ENCODE measurements at places on chromosomes 5 and 9.
A peak's percentile ranks its signal among the peaks of the same experiment; 100 is the strongest.

- DNase-seq: no peak
These were observed 26.7 kb upstream of the ADAMTS2 start for GRCh38 chr5:179371681-179372680.

GRCh38 chr5:172403817-172404216 lies 50.5 kb downstream of the SH3PXD2B start:
- no peak for DNase-seq

DNA sequence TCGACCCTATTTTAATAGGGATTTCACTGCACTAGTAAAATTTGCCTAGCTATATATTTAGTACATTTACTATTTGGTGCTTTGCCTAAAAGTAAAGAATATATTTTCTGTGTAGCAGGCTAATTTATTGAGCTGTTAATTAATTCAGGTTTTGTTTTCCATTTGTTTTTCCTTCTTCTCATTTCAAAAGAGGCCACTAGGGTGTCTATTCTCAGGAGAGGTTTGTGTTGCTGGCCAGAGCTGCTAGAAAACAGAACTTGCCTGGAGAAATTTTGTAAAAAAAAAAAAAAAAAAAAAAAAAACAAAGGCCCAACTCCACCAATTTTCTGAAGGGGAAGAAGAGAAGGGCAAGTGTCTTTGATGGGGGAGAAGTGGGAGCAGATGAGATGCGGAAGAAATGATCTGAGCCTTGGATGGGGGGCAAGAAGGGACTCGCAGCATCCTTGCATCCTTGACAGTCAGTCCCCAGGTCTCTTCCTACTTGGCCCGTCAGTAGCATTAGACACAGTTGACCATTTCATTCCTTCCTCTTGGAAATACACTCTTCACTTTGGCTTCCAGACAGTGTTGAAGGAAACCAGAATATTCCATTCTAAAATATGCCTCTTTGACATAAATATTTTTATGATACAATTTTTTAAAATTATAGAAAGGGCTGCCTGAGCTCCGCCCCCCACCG lies 318.5 kb downstream of the TRPM3 start:
- no peak for DNase-seq

DNA sequence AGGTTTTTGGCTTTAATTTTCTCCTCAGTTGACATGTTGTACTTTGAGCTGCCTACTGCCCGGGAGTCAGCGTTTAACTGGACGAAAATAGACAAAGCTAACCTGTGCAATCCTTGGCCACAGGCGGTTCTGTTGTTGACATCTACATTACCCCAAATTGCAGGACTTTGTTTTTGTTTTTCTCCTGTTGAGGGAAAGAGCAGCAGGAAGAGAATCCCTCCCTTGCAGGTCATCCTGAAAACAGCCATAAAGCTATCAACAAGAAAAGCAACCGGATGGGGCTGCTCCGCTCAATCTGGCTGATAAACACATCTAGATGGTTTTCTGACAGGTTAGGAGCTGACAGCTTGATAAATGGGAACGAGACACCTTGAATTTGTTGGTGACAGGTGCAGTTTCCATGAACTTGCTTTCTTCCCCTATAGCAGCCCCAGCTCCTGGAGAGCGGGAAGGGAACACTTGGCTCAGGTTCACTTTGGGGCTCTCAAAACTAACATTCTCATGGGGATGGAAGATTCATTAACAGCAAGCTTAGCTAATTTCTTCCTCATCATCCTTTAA lies 331.5 kb downstream of the SLIT3 start:
- no peak for DNase-seq

- peak; percentile 100 for DNase-seq
These were observed 209.2 kb upstream of the PAPPA start for GRCh38 chr9:115944166-115944948.

GRCh38 chr5:135236908-135237747 lies 161.9 kb downstream of the MACROH2A1 start:
- DNase-seq: no peak

DNA sequence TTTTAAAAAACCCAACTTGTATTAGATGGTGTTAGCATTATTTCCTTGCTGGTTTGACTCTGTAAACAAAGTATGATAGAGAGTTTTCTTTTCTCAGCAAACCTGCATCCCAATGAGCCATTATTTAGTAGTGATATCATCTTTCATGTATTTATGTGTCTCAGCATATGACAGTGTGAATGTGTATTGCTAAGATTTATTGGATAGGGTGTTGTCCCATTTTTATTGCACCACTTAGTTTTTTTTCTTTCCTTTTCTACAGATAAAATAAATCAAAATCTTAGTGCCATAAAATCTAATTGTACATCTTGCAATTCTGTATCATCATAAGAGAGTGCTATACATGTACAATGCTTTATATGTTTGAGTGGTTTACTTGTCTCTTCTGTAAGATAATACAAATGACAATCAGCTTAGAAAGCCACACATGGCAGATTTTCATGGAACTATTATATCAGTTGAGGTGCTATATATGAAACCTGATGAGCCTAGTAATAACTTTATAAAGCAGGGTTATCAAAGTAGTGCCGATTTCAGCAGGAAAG lies 149.2 kb upstream of the CYLC2 start:
- no peak for DNase-seq

- DNase-seq: no peak
These were observed 719 bp downstream of the NOL8 start for GRCh38 chr9:92324431-92324830.

DNA sequence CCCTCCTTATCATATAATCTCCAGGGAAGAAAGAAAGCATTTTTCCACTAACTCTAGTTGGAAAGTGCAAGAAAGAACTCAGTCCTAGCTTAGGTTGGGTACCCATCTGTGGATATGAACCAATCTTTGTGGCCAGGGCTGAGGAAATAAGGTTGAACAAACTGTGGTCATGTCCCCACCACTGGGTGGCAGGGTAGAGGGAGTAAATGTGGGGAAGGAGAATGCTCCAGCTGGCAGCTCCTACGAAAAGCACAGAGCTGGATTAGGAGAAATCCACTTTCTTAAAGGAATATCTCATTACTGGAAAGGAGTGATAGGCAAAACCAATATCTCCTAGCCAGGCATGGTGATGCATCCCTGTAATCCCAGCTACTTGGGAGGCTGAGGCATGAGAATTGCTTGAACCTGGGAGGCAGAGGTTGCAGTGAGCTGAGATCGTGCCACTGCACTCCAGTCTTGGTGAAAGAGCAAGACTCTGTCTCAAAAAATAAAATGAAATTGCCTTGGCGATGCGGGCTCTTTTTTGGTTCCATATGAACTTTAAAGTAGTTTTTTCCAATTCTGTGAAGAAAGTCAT lies 175.1 kb downstream of the CCDC192 start:
- DNase-seq: peak; percentile 67

GRCh38 chr9:25570802-25571201 lies 107.4 kb downstream of the TUSC1 start:
- no peak for DNase-seq

GRCh38 chr9:69573651-69574050 lies 98.5 kb downstream of the APBA1 start:
- peak; percentile 51 for DNase-seq

GRCh38 chr5:132816554-132816953 lies 3.5 kb downstream of the SOWAHA start:
- DNase-seq: peak; percentile 70

GRCh38 chr5:35557748-35558147 lies 59.9 kb upstream of the SPEF2 start:
- DNase-seq: no peak

- no peak for DNase-seq
These were observed 10.4 kb upstream of the MAPK9 start for GRCh38 chr5:180302256-180302655.

DNA sequence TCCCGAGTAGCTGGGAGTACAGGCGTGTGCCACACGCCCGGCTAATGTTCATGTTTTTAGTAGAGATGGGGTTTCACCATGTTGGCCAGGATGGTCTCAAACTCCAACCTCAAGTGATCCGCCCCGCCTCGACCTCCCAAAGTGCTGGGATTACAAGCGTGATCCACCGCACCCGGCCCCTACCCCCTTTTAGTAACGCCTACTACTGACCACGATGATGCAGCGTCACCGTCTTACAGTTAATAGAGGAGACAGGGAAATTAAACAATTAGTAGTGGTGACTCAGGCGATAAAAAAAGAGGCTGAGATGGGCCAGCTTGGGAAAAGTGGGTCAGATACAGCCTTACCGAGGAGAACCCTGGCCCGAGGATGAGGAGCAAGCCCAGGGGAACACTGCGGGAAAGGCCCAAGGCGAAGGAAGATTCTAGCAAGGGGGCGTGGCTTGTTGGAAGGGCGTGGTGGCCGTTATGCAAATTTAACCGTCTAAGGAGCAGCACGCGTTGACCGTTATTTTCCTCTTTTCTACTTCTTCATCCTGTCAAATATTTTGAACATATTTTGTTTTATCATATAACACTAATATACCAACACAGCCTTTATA lies 1.6 kb upstream of the SETX start:
- no peak for DNase-seq

- no peak for DNase-seq
These were observed 121.6 kb upstream of the ERCC6L2 start for GRCh38 chr9:95753762-95754465.

- peak; percentile 14 for DNase-seq
These were observed 69.2 kb upstream of the PLPP1 start for GRCh38 chr5:55603922-55604321.

- no peak for DNase-seq
These were observed 34.9 kb upstream of the ATP6V1G1 start for GRCh38 chr9:114552706-114553105.

GRCh38 chr5:367358-368130 lies 46.0 kb downstream of the AHRR start:
- DNase-seq: no peak

DNA sequence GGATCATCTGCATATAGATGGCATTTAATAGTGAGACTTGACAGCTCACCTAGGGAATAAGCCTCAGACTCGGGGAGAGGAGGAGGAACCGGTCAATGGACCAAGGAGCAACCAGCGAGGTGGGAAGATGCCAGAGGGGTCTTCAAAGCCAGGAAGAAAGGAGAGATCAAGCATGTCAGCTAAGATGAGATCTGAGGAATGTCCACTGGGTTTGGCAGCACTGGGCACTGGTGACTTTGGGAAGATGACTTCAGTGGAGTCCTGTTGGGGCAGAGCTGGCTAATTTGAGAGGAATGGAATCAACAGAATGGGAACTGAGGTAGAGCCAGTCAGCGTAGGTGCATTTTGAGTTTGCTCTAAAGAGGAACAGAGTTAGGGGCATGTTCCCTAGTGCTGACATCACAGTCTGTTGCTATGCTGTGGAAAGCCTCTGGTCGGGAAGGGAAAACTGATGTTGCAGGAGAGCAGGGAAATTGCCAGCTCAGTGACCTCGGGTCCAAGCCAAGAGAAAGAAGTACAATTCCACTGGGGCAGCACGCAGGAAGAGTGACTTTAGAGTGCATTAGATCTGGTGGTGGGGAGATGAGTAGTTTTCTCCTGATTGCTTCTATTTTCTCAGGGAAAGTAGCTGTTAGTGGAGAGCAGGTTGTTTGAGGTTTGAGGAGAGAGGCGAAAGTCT lies 56.9 kb downstream of the ZNF618 start:
- no peak for DNase-seq

- DNase-seq: no peak
These were observed 3.0 kb downstream of the PCDH1 start for GRCh38 chr5:141875022-141875740.

GRCh38 chr9:96333958-96334357 lies 32.0 kb upstream of the HSD17B3 start:
- DNase-seq: peak; percentile 16

DNA sequence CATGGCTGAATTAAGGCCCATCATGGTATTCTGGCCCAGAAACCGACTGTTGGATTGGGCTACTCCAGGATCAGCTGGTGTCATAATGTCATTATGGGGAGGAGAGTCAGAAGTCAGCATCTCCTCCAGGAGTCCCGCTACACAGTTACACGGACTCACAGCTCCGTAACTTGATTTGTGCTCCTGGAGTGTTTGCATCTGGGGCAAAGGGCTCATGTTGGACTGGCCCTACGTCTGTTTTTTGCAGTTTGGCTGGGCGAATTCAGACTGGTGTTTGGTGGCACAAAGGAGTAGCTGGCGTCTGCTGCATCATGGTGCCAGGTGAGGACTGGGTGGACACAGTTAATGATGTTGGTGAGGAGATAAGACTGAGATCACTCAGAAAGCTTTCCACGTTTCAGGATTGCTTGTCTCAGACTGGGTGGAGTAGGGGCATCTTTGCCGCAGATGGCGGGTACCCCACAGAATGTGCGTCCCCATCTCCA lies 31.3 kb downstream of the OR2V1 start:
- no peak for DNase-seq

DNA sequence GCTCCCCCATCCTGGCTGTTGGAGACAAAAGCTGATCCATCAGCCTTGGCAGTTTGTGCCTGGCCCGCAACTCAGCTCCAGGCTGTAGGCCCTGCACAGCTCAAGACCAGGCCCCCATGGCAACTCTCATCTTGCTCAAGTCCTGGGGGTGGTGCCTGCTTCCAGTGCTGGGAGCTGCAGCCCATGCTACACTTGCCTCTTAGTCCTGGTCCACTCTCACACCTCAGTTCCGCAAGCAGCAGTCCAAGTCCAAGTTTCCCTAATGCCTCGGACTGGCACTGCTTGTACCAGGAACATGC lies 14.2 kb downstream of the AHRR start:
- DNase-seq: no peak

DNA sequence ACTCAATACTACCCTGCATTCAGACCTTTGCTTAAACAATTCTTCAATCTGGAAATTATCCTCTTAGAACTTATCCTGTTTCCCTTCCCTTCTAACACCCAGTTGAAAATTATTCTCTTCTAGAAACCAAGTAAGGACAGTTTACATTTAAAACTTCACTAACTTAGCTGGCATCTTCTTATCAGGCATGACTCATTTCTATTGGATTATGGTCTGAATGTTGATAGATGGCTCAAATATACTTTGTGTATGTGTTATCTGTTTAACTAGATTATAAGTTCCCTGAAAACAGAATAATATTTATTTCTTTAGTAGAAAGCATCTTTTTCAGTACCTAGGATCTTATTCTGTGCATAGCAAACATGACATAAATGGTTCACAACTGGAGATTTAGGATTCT lies 161.9 kb downstream of the PPP2R2B start:
- DNase-seq: peak; percentile 45

DNA sequence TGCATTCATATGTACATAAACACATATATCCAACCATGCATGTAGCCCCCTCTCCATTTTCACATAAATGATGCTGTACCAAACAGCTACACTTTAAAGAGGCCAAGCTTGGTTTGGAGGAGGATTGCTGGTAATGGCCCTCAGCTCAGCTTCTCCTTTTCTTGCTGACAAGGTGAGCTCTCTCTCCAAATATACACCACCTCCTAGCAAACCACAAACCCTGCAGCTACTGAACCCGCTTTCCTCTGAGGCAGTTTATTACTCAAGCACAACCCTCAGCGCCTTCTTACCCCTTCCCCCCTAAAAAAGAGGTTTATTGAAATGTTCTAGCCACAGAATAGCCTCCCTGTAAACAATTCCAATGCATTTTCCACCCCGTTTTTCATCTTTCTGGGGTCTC lies 54.0 kb downstream of the ALG2 start:
- DNase-seq: no peak

Data from iris pigment epithelial cell (primary cell).